NCI-H187 treated with DMSO at 0.1 percent for 48 hours (cell line): ENCODE measurements at places on chromosomes 12 and 14.
A peak's percentile ranks its signal among the peaks of the same experiment; 100 is the strongest.

DNA sequence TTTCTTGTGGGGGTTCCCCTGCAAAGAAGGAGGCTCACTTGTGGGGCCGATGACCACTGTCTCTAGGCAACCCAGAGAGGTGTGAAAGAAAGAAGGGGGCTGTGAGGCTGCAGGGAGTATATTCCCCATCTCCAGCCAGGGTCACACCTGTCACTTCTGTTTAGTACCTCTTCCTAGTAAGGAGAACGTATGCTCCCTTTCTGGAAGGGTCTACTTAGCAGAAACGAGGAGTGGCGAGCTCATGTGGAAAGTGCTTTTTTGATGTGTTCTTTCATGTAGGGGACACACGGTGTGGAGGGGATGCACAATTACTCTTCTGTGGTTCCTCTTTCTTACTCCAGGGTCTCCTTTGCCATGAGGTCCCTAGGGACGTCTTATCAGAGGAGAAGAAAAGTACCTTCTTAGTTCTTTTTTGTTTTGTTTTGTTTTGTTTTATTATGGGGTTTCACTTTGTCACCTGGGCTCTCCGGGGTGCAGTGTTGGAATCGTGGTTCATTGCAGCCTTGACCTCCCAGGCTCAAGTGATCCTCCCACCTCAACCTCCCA is 58.3 kb downstream of the PRKCH start:
- no peak for DNase-seq

DNA sequence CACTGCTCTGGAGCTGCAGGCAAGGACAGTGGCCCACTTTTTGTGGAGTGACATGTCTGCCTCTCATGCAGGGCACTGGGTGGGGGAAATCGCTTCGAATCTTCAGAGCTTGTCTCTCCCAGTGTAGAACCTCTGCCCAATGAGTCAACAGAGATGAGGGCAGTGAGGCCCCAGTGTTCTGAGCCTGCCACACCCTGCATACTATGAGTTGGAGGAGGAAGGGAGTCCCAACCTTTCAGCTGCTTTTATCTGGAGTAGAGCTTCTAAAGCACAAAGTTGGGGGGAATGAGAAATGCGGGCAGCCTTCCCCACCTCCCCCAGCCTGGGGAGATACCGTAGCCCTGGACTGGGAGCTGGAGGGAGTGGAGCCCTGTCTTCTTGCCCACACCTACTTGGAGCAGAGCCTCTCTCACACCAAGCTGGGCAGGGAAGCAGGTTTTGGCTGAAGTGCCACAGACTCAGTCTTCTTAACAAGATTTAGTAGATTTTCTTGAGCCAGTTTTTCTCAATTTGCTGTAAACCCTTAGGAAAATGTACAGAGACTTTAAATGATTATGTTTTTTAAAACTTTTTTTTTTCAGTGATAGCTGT is 159.1 kb downstream of the ADGRD1 start:
- no peak for DNase-seq

DNA sequence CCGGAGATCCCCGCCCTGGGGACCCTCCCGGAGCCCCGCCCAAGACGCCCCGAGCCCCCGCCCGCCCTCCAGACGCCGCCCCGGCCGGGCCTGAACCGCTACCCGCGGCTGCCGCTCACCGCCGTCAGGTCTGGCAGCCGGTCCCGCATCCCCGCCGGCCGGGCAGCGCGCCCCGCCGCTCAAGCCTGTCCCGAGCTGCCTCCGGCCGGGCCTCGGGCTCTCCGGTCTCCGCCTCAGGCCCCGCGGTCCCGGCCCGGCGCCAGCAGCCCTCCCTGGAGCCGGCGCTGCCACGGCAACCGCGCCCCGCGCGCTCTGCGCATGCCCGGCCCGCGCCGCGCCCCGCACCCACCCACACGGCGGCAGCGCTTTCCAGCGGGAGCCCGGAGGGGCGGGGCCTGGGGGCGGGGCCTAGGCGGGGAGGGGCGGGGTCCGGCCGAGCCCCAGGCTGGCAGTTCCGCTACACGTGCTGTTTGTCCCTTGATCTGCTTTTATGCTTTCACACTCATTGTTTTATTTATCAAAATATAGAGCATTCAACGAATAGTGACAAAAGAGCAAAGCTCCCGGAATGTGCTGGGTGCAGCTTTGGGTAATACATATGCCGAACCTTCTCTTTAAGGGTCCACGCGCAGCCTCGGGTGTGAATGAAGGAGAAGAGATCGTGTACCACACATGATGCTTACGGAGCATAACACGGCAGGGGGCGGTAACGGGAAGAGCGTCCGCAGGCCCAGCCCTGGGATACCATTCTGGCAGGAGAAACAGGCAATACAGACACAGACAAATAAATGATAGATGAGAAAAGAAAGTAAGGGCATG is at the start of gene STX2:
STX2 (minus strand) TSS at position 300 of the 819 bp plus-strand sequence; CDS start at position 149, 151 bp downstream.
- peak; percentile 70 for DNase-seq

DNA sequence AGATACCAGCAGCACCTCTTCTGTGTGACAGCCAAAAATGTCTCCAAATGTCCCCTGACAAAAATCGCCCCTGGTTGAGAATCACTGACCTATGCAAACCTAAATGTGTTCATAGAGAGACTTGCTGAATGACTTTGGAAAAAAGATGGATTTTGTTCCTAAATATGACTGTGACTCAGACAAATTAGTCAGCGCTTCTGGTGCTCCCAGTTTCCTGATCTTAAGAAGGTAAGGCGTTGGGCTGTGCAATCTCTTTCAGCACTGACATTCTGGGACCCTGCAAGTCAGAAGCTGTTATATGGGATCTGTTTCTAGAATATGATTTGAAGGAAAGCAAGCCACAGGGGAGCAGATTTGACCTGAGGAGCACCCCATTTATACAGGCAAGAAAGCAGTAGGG is 90.6 kb upstream of the PWP1 start:
- DNase-seq, result no peak

DNA sequence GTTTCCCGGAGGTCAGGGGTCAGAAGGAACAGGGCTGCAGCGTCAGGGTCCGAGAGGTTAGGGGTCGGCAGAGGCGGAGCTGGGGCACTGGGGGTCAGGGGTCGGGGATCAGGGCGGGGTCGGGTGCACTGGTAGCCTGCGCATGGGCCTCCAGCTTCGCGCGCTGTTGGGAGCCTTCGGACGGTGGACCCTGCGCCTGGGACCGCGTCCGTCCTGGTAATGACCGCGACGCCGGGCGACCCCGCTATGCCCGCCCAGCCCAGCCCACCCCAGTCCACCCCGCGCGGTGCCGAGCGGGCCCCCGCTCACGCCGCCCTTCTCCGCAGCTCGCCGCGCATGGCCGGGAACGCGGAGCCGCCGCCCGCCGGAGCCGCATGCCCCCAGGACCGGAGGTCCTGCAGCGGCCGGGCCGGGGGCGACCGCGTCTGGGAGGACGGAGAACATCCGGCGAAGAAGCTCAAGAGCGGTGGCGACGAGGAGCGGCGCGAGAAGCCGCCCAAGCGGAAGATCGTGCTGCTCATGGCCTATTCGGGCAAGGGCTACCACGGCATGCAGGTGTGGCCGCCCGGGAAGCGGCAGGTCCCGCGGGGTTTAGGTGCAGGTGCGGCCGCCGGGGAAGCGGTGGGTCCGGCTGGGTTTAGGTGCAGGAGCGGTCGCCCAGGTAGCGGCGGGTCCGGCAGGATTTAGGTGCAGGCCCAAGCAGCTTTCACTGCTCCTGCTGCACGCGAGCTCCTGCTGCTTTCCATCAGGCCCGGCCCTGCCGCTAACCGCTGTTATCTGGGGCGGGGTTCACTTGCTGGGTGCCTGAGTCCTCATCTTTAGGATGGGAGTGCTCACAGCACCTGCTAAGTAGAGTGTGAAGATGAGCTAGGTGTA is 743 bp downstream of the PUS1 start:
- no peak for DNase-seq

DNA sequence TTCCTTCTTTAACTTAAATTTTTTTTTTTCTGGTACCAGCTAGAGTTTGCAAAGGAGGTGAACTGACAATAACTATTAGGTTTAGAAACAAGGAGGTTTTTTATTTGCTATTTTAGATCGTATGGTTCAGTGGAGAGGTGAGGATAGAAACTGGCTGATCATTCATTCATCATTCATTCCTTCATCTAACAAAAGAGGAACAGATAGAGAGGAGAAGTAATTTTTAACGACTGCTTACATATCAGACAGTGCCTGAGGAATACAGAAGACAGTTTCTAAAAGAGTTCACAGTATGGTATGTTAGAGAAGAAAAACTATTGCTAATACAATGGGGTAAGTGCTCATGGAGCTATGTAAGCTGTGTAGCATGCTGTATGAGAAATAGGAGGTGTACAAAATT is 111.1 kb downstream of the ERC1 start:
- DNase-seq, result no peak

- DNase-seq, result no peak
Observed at GRCh38 chr12:77382096-77382742, 316.9 kb upstream of the E2F7 start.

DNA sequence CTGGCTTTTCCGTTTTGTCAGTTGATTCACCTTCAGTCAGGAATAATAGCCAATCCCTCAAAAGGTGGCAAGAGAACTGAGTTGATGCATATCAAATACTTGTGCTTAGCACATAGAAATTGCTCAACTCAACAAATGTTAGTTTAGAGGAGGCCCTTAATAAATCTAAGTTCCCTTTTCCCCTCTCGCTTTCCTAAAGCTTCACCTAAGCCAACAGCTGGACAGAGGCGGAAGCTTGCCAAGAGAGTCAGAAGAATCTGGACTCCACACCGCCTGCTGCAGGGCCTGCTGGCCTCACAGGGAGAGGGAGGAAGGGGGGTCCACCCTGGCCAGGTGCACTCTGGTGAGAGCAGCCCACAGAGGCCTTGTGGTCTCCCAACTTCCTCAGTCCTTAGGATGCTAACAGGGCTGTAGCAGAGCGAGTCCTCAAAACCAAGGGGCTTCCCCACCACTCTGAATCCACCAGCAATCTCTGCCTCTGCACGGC is 213.1 kb downstream of the CHST11 start:
- DNase-seq, result no peak

GRCh38 chr14:93548102-93548843 is 117.5 kb downstream of the UNC79 start:
- DNase-seq, result no peak

- DNase-seq, result no peak
Observed at GRCh38 chr12:22625762-22626294, 857 bp downstream of the ETNK1 start.

GRCh38 chr12:14989790-14990189 is 16.9 kb downstream of the PDE6H start:
- DNase-seq, result no peak

DNA sequence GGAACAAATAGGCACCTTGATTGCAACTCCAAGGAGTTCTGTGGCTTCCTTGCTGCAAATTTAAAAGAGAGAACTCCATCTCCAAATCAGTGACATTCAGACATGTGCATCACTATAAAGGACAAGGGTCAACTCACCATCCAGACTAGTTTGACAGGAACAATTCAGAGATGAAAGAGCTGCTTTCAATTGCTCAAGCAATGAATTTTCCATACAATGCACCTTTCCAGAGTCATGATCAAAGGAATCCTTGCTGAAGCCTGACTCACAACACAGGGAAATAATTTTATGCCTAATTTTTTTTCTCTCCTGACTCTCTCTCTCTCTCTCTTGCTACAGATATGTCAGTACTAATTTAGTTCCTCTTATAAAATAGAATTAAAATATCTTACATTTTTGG is 380.5 kb upstream of the GARIN6 start:
- no peak for DNase-seq

DNA sequence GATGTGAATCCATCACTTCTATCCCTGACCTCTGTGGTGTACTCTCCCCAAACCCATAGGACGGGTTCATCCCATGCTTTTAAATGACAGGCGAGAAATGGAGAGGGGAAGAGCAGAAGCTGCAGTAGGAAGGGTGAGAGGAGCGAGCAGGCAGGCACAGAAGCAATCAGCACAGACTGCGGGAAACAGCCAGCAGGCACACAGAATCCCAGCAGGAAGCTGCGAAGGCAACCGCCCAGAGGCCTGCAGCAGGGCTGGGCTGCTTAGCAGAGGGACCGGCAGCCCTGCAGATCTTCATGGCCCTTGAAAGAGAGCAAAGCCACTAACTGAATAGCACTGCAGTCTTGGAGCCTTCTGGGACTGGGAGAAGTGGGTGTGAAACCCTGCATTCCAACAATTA is 287.0 kb upstream of the FKBP4 start:
- no peak for DNase-seq

- DNase-seq, result no peak
Observed at GRCh38 chr12:85516667-85517325, 236.8 kb downstream of the ALX1 start.

GRCh38 chr12:92408072-92408900 is 262.6 kb upstream of the BTG1 start:
- DNase-seq, result no peak

- DNase-seq, result no peak
Observed at GRCh38 chr14:26993556-26993955, 395.7 kb upstream of the NOVA1 start.

- no peak for DNase-seq
Observed at GRCh38 chr14:85175556-85175955, 354.4 kb upstream of the FLRT2 start.

DNA sequence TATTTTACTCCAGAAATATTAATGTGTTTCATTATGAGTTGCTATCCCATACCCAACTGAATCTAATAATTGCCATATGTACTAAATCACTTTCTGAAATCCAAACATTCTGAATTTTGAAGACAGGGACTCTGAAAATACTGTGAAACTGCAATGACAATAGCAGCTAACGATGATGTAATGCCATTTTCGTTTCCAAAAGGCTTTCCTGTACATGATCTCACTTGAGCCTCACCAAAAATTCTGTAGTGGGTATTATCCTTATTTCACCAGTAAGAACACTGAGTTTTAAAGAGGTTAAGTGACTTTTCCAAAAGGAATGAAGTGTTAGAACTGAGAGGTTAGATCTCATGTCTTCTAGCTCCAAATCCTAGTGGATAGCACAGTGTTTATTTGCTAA is 133.3 kb downstream of the FLRT2 start:
- DNase-seq, result no peak

DNA sequence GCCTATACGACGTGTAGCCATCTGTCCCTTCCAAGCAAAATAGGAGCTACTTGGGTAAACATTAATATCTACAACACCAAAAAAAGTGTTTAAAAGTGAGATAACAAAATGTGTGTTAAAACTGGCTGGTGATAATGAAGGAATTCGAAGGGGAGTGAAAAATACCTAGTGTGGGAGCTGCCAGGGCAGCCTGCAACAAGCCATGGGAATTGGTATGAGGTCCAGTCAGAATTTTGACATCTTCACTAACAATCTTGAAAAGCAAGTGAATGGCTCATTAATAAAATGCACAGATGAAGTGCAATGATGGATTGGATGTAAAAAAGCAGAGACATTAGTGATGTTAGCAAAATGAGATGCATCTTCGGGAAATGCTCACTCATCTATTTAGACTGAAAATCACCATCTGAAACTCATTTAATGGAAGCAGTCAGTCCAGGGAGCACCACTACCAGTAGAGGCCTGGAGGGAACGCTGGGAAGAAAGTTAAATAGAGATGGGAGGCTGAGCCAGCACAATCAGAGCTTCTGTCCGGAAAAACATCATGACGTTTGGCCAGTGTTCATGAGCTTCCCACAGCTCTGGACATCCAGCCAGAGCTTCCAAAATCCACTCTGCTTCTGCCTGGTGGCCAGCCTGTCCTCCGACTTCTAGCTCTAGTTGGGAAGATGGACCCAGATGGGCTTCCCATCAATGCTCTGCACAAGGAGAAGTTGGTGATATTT is 405.0 kb upstream of the TMTC1 start:
- DNase-seq, result no peak

- DNase-seq, result no peak
Observed at GRCh38 chr12:78260976-78261375, 430.3 kb downstream of the NAV3 start.

- DNase-seq, result peak; percentile 20
Observed at GRCh38 chr14:33676135-33676566, 274.7 kb downstream of the EGLN3 start.

GRCh38 chr12:6281081-6281809 is 29.2 kb upstream of the PLEKHG6 start:
- DNase-seq, result no peak
